ENCODE measurements at places on chromosomes 4 and X.

DNA sequence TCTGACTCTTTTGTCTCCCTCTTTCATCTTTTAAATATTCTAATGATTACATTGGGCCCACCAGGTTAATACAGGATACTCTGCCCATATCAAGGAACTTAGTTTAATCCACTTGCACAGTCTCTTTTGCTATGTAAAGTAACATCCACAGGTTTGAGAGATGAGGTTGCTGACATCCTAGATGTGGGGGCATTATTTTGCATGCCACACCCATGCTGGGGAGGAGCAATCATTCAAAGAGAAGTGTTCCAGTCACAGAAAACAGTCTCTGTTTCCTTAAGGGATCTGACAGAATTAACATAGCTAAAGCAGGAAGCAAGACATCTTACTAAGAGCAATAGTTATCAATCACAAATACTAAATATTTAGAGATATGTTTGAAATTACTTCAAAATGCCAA, 11.5 kb upstream of the TRAM1L1 start:
- H3K27ac ChIP-seq = no peak overlapping the region
- H3K27me3 ChIP-seq = no peaks in the 10 kb centered on the region

DNA sequence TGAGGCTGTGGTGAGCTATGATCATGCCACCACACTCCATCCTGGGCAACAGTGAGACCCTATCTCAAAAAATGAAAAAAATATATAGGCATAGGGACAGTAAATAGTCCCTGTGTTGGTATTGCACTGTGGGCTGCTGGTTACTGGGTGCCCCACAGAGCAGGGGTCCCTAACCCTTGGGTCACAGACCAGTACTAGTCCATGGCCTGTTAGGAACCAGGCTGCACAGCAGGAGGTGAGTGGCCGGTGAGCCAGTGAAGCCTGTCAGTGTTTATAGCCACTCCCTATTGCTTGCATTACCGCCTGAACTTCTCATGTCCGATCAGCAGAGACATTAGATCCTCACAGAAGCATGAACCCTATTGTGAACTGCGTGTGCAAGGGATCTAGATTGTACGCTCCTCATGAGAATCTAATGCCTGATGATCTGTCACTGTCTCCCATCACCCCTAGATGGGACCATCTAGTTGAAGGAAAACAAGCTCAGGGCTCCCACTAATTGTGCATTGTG, 106.5 kb downstream of the TNIP2 start:
- no peak for DNase-seq
- no peaks in the 10 kb centered on the region for H3K4me1 ChIP-seq
- H3K36me3 ChIP-seq = peaks cover 28% of the 10 kb centered on the region
- no peak overlapping the region for H3K27ac ChIP-seq

DNA sequence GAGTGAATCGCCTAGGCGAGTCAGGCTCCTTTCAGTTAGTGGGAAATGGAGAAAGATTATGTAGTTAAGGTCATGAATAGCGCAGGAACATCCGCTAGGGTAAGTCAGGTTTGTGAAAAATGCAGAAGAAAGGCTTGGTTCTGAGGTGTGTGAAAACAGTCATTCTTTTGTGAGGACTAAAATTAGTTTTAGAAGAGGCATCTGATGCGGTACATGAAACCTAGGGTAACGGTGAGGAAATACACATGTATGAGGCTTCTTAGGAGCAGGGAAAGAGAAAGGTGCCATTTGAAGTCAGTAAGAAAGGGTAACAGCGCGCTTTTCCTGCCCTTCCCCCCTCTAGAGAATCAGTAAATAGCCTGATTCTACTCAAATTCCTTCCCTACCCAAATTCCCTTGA, 570 bp upstream of the RNF128 start:
- no peak for DNase-seq
- no peaks in the 10 kb centered on the region for H3K4me1 ChIP-seq
- peaks cover 81% of the 10 kb centered on the region for H3K27me3 ChIP-seq
- no peaks in the 10 kb centered on the region for H3K36me3 ChIP-seq
- no peak overlapping the region for H3K27ac ChIP-seq

GRCh38 chr4:14110407-14110806, 482.9 kb upstream of the BOD1L1 start:
- no peak for DNase-seq
- no peaks in the 10 kb centered on the region for H3K4me1 ChIP-seq
- no peak overlapping the region for H3K4me3 ChIP-seq
- no peaks in the 10 kb centered on the region for H3K27me3 ChIP-seq
- H3K27ac ChIP-seq = no peak overlapping the region

- H3K27ac ChIP-seq = no peak overlapping the region
- H3K36me3 ChIP-seq = no peaks in the 10 kb centered on the region
- H3K4me1 ChIP-seq = no peaks in the 10 kb centered on the region
These were observed 71.6 kb upstream of the DHX15 start for GRCh38 chr4:24655971-24656370.

All from cardiac muscle cell (in vitro differentiated cells and primary cell).